Activated effector memory CD4-positive, alpha-beta T cell treated with Interleukin-2 at 50 U/mL for 16 hours (primary cell): ENCODE measurements at places on chromosomes 6 and 20.

GRCh38 chr6:149482545-149483333 lies 2.1 kb downstream of the ZC3H12D start:
- DNase-seq, result no peak

DNA sequence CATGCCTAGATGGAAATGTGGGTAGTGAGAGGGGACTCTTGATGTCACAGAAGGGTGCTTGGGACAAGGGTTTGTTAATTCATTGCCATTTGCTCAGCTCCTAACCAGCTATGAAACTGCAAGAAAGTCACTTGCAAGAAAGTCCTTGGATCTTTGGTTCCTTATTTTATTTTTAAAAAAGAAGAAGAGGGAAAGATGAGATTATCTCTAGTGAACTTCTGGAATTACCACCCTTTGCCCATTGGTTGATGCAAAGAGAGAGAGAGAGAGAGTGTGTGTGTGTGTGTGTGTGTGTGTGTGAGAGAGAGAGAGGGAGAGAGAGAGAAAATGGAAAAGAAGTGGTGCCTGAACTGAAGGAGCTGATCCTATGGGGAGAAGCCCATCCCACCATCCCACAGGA lies 4.6 kb upstream of the SFT2D1 start:
- DNase-seq, result no peak

GRCh38 chr20:64206614-64207013 lies 42.4 kb downstream of the MYT1 start:
- no peak for DNase-seq

DNA sequence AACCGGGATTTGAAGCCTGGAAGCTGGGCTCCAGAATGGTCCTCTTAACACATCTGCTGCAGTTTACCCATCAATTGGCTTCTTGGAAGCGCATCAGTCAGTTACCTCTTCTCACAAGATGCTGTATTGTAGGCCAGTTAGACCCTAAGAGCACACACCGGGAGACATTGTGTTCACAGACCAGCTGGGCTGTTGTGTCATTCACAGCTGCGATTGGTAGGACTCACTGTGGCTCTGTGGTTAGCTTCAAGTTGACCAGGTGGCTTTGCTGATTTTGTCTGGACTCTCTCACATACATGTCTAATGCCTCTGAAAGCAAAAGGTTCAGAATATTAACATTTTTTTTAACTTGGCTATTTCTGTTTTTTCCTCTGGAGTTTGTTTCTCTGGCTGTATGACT lies 64.8 kb downstream of the SNX9 start:
- DNase-seq, result no peak

DNA sequence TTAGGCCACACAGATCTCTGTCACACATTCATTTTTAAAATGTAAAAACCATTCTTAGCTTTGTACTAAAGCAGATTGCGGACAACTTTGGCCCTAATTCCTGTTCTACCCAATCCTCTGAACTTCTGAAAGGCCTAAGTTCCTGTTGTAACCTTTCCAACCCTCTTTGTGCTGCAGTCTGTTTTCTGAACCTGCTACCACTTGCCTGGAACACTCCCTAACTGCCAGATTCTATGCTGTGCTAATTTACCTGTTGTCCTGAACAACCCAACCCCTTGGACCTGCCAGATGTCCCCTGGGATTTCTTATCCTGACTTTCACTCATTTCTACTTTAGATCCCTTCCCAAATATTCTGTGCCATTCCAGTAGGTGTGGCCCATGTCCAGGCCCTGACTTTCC lies 398.7 kb downstream of the ZFAND3 start:
- DNase-seq, result no peak

GRCh38 chr6:110537208-110538123 lies 61.1 kb upstream of the SLC22A16 start:
- no peak for DNase-seq
